T47D (cell line): ENCODE measurements at places on chromosomes 1 and 21.

DNA sequence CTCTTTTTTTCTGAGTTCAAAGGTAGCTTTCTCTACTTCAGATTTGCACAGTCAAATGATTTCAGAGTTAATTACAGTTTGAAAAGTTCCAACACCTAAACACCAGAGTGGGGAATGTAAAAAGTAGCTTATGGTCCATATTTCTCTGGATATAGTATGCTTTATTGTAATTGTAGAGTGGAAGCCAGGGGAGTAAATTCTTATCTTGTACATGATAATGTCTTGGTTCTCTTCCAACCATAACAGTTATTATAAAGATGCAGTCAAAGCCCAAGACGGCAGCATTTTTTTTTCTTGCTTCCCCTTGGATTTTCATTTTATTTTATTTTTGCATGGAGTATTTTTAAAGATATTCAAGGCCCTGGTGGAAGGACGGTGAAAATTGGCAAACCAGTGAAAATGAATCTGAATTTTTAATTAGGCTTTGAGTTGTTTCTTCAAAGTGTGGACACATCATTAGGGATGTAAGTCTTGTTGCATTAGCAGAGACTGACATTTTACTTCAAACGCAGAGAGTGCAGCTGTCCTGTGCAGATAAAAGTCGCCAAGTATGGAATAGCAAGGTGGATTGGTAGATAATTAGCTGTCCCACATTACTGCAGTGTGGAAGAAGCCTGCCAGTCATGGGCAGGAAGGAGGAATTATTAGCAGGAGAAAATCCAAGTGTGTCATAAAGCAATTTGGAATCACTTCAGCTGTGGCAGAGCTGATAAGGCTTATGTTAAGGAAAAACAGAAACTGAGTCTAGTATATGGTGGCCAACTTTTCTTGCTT, 11.3 kb downstream of the CACHD1 start:
- no peak for DNase-seq

DNA sequence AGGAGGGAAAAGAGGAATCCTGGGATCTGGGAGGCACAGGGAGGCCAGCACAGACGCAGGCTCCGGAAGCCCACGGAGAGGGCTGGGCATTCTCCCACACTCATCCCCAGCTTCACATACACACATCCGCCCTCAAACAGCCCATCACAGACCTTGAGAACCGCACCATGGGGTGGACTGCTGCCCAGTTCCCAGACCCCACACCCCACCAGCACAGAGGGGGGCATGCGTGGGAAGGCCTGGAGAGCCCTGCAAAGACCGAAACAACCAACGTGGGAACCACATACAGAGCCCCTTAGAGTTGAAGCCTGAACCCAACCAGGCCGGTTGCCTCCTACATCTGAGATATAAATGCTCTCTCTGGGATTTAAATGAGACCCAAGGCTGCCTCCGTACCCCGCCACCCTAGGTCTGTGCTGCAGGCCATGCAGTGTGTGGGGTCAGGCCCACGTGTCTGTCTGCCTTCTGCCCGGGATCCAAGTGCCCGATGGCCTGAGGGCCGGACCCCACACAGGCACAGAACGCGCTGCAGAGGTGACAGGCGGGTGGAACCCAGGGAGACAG, 126.2 kb upstream of the COL6A1 start:
- no peak for DNase-seq

DNA sequence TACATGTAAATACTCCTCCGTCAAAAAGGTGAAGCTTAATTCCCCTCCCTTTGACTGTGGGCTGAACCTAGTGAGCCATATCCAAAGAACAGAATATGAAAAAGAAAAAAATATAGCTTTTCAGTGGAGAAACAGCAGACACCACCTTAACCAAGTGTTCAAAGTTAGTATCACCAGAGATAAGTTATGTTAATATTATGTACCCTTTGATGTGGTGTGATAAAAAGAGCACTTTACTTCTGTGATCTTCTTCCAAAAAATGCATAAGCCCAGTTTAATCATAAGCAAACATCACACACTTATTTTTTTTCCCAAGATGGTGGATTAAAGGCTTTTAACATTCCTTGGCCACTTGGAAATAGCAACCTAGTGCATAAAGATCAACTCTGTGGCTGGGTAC, 79.4 kb downstream of the SEC16B start:
- DNase-seq: no peak

DNA sequence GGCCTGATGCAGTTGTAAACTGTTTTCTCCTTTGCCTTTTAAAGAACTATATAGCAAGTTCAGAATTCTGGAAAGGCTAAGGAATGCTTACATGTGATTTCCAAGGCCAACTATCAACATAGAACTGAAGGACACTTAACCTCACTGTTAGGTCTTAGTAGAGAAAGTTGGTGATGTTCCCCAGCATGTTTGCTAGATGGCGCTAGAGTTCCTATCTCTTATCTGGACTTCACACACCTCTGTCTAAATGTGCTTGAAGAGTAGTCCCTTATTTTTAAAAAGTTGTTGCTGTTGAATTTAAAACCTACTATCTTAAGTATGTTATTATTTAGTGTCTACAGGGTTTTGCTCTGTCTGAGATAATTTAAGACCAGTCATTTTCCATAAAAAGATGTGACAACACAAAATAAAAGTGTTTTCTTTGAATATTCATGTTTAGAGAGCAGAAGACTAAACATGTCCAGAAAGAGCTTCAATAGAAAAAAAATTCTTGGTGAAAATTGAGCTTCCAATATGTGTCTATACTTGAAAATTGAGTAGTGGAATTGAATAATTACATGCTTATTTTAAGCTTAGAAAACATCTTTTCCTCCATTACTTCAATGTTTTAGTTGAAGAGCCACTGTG, 237.3 kb downstream of the S1PR1 start:
- DNase-seq: no peak

DNA sequence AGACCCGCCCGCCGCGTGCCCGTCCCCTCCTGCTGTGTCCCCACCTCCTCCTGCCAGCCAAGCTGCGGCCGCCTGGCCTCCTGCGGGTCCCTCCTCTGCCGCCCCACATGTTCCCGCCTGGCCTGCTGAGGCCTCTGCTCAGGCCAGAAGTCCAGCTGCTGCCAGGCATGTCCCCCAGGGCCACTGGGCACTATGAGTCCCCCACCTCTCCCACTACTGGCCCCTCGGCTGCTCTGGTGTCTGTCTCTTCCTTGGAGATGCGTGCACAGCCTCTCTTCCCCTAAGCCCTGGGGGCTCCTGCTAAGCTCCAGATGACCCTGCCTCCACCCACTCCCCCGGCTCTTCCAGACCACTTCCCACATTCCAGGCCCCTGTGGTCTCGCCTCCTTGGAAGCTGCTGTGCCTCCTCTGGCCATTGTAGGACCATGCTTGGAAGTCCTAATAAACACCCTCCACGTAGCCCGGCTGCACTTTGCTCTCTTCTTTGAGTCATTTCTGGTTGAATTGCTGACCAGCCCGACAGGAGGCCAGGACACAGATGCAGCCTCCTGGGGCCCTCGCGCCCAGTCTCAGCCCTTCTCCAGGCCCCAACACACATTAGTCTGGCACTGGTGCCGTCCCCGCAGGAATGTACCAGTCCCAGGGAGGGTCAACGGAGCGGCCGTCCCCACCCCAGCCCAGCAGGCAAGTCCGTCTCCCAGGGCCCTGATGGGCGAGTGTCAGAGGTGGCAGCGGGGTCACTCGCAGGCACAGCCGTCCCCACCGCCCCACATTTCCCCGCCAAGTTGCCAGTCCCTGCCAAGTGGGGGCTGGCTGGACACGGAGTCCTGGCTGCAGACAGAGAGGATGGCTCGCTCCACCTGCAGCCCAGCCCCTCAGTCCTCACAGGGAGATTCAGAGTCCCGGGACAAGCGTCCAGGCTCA, 1.1 kb downstream of the KRTAP10-12 start:
- DNase-seq: no peak

DNA sequence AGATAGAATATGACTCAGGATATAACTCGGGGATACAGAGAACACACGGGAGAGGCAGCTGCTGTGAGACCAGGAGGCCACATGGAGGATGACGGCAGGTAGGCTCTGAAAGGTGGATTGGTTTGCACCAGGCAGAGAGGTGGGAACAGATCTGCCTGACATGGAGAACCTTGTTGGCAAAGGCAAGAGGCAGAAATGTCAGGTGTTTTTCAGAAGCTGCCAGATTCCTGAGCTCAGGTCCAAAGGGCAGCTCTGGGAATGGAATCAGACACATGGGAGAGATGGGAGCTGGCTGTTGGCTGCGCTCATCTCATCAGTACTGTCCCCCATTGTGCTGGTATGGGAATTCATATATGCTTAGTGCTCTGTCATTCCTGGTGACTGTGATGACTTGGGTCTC, 19.2 kb downstream of the SYT6 start:
- DNase-seq: no peak

- DNase-seq: no peak
Measured at GRCh38 chr1:39668894-39669293, 3.0 kb downstream of the NT5C1A start.

GRCh38 chr1:3909615-3910014, 9.5 kb upstream of the C1orf174 start:
- no peak for DNase-seq

DNA sequence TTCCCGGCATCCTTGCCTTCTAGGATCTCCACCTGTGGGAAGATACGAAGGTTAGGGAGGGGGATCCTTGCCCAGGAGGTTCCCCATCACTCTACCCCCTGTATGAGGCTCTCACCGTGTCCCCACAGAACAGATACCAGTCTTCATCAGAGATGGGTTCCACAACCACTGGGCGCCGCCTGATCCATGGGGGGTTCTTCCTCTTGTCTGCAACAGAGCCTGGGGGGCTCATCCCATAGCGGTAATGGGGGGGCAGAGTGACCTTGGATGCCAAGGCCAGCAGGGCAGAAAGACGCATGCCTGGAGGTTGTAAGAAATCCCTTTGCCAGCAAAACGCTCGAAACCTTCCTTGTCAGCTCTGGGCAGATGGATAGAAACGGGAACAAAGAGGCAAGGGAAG, 2.5 kb downstream of the MRPL24 start:
- DNase-seq: no peak

GRCh38 chr1:12745126-12745991, 641 bp upstream of the CFAP107 start:
- no peak for DNase-seq

- no peak for DNase-seq
Measured at GRCh38 chr1:7767176-7767575, 3.9 kb upstream of the VAMP3 start.

- no peak for DNase-seq
Measured at GRCh38 chr21:43300496-43301408, 126.2 kb downstream of the SIK1 start.

GRCh38 chr1:154403261-154403943, 1.7 kb upstream of the IL6R start:
- DNase-seq: no peak

DNA sequence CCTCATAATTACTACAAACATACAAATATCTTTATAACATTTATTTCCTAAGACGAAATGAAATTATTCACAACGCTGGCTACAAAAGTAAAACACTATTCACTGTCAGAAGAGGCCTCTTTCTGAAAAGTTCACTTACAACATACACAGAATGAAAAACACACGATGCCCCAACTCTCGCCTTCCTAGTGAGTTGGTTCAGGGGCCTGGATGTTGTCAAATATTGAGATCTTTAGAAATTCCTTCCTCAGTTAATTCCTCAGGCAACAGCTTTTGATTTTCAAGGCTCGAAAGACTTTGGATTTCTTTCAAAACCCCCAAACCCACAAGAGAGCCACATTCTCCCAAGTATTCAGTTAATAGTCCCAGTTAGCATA, 14.2 kb upstream of the KCNE1 start:
- no peak for DNase-seq

DNA sequence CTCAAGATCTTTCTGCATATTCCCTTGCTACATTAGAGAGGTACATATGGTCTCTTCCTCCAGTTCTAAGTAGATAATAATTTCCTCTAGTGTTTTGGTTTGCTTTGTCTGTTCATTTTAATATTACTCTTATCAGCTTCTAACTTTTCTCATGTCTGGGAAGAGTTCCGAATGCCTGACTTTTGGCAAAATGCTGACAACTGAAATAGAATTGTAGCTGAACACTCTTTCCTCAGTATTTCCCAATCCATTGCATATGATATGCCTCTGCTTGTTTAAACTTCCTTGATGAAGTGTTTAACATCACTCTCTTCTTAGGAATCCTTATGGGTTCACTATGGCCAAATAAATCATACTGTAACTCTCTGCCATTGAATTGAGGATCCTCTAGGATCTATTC, 1510.1 kb downstream of the MRPL39 start:
- DNase-seq: no peak

DNA sequence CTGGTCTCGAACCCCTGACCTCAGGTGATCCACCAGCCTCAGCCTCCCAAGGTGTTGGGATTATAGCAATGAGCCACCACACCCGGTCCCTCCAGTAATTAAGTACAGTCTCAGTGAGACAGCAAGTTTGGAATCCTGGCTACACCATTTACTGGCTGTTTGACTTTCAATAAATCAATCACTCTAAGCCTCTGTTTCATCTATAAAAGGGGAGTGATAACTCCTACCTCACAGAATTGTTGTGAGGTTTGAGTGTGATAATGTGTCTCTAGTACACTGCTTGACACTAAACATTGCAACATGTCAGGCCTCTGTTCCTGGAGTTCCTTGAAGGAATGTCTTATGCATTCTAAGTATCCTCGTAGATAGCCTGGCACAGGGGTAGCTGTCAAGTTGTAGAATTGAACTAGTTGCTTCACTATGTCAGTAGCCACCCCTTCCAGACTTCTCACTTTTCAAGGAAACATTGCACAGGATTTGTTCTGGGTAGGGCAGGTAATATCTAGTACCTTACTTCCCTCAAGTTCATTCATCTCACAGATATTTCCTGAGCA, 12.4 kb downstream of the ENTREP3 start:
- no peak for DNase-seq

DNA sequence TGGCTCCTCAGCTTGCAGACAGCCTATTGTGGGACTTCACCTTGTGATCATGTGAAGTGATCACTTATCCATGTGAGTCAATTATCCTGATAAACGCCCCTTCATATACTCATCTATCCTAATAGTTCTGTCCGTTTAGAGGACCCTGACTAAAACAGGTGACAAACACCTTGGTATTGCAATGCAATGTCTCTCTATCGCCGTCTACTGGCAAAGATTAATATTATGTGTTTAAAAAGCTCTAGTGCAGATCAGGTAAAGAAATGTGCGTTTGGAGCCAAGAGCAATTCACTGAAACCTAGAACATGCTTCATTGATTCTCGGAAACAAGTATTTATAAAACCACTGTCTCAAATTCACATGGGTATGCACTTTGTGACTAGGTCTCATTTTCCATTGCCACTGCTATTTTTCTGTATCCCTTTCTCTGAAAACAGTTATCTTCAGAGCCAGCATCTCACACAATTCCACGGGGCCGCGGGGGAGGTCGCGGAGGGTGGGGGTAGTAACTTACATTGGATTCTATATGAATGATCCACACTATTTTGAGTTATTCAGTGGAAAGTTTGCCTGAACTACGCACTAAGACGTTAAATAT, 554.6 kb upstream of the NCAM2 start:
- DNase-seq: peak; percentile 5
